Airway epithelial cell (primary cell): ENCODE measurements at places on chromosomes 1 and 21. TPM values are rescaled to one million over a fixed set of nuclear protein-coding genes. Genes with fewer than 3 reads are reported as not detected.

SYTL1 gene
- 72.4 and 96.0 TPM in 2 replicates for total RNA-seq

RNF186 gene
- total RNA-seq: not detected in 2 replicates

CYP4A22 gene
- total RNA-seq: not detected in 2 replicates

WNT2B gene
- 0.56 and 0.65 TPM in 2 replicates for total RNA-seq

CD53 gene
- total RNA-seq: not detected in 2 replicates

AGBL4 gene
- not detected in 2 replicates for total RNA-seq

HUNK gene
- 0.07 TPM in 1 of 2 replicates, not detected in the other for total RNA-seq

OR2L13 gene
- not detected in 2 replicates for total RNA-seq

LINGO4 gene
- total RNA-seq: not detected in 2 replicates

SELENBP1 gene
- total RNA-seq: 7.7 and 8.6 TPM in 2 replicates

LIPI gene
- total RNA-seq: not detected in 2 replicates

PMF1 gene
- total RNA-seq: 84.6 and 87.2 TPM in 2 replicates

CFHR1 gene
- not detected in 2 replicates for total RNA-seq

OR2T33 gene
- total RNA-seq: not detected in 2 replicates

BCAR3 gene
- total RNA-seq: 80.2 and 95.4 TPM in 2 replicates

UMODL1 gene
- not detected in 2 replicates for total RNA-seq

SLC1A7 gene
- not detected in 2 replicates for total RNA-seq

OR2L3 gene
- total RNA-seq: not detected in 2 replicates
